IPS DF 6.9 (cell line): ENCODE measurements at places on chromosomes 7 and 10.

DNA sequence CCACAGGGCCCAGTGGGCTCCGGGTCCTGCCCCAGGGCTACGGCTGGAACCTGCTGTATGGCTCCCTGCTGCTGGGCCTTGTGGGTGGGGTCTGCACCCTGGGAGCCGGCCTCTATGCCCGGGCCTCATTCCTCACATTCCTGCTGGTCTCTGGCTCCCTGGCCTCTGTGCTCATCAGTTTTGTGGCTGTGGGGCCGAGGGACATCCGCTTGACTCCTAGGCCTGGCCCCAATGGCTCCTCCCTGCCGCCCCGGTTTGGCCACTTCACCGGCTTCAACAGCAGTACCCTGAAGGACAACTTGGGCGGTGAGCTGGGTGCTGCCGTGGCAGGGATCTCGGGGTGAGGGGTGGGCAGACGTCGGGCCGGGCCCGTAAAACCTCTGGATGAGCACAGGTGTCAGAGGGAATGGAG, 4.4 kb downstream of the SLC12A9 start:
- no peak for DNase-seq

DNA sequence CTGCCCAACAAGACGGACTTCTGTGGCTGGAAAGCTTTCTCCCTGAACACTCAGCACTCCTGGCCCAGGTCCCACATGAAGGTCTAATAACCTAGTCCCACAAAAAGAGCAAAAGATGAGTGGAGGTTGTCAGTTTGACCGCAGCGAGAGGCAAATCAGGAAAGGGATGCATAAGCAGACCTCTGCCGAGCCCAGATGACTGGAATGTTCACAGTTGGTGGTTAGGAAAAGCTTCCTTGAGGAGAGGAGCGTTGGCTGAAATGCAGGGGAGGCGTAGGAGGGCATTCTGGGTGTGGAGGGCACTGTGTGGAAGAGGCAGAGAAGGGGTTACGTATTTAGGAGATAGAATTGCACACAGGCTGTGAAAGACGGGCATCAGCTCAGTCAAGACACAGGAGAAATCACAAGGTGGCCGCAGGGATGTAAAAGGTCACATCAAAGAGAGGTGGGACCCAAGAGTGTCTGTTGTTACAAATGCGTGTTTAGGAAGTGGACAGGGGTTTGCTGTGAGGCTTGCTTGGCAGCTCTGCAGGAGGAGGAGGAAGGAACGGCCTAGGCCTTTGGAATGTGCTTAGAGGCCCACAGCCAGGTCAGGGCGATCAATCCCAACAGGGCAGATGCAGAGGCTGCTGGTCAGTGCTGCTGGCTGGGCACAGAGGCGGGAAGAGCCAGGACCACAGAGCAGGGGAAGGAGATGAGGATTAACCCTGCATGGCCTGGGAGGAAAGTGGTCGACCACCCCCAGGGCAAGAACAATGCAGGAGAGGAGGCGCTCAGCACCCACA, 133.5 kb downstream of the VIPR2 start:
- DNase-seq = no peak

DNA sequence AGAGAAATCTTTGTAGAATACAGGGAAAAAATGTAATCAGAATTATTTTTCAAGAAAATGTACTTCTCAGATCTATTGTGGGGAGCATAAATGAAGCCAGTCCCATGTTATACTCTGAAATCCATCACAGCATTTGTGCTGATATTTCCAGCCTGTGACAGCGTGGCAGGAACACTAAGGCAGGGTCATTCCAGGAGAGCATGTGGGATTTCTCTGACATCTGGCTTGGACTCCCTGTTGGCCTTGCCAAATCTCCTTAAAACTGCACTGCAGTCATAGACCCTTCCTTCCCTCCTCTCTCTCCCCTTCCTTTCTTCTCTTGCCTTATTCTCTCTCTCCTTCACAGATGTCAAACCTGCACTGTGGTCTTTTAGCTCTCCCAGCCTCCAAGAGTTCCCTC, 6.5 kb upstream of the TSPAN13 start:
- no peak for DNase-seq

GRCh38 chr7:29864656-29865055, 58.3 kb downstream of the WIPF3 start:
- DNase-seq = no peak

- DNase-seq = no peak
These were observed 4.3 kb downstream of the IL15RA start for GRCh38 chr10:5973069-5973468.

GRCh38 chr7:93036807-93037206, 81.0 kb downstream of the SAMD9 start:
- DNase-seq = no peak

- DNase-seq = no peak
These were observed 516.8 kb upstream of the GALNT17 start for GRCh38 chr7:70615066-70615606.

DNA sequence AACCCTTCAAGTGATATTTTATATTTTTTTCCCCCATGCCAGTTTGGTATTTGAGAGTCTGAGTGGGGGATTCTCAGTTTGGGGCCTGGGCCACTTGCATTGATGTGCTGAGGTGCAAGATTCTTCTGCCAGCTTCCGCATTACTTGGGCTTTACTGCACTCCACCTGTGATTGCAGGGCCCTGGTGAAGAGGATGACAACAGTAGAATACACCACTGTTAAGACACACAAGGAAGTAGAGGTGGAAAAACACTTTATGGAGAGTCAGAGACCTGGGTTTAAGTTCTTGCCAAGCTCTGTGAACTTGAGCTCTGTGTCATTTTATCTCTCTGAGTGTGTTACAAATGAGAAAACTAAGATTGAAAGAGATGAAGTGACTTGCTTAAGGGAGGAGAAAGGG, 209.4 kb downstream of the LRMDA start:
- DNase-seq = no peak

DNA sequence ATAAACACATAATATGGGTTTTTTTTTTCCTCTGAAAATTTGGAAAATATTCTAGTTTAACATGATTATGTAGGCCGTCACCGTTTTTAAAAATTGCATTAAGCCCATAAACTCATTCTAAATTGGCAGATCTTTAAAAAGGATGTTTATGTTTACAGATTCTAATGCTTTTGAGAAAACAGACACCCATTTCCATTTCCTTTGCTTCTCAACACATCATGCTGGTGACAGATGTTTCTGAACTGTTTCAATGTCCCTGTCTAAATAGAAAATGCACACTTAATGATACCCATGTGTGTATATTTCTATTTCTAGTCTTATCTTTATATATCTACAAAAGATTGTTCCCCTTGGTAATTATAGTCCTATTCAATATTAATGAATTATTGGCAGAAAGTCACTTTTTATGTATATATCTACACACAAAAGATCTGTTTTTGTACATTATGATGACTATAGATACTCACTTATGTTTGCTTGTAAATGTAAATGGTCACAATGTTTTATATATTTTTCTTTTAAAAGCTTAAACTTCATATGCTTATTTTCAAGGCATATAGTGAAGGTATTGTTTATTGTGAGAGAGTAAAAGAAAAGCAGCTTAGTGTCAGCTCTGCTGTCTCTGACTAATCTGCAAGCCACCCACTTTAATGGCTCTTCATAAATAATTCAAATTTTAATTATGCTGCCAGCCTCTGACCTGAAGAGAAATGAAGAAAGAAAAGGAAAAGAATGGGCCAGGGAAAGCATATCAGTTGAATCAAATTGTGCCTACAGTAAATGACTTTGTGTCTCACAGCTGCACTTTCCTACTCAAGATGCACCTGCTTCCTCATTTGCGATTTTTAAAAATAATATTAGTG, 179.4 kb downstream of the CACNA2D1 start:
- no peak for DNase-seq

- DNase-seq = no peak
These were observed 111.8 kb downstream of the HIP1 start for GRCh38 chr7:75626954-75627353.

DNA sequence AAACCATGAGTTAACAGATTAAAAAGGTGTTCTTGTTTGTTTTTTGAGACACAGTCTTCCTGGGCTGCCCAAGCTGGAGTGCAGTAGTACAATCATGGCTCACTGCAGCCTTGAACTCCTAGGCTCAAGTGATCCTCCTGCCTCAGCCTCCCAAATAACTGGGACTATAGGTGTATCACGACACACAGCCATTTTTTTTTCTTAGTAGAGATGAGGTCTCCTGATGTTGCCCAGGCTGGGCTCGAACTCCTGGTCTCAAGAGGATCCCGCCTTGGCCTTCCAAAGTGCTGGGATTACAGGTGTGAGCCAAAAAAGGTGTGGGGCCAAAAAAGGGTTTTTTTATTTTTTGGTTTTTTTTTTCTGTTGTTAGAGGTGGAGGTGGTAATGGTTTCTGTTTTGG, 29.3 kb downstream of the KMT2C start:
- DNase-seq = no peak

GRCh38 chr10:25451401-25451800, 276.6 kb downstream of the GPR158 start:
- no peak for DNase-seq

DNA sequence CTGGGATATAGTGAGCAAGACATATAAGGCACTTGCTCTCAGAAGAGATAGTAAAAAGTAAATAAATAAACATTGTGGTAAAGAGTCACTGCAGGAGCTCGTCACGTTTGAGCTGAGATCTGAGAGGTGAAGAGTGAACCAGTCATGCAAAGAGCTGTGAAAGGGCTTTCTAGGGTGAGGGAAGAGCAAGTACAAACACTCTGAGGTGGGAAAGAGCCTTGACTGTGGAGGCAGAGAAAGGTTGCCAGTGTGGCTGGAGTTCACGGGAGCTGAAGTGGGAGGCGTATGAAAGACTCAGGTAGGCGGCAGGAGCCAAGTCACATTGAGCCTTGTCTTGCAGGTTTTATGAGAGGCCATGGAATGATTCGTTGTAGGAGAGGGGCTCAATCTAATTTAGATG, 141.0 kb downstream of the C1GALT1 start:
- no peak for DNase-seq
